ENCODE measurements at places on chromosomes 12 and 14. TPM values are rescaled to one million over a fixed set of nuclear protein-coding genes. Genes with fewer than 3 reads are reported as not detected.

The CEP170B gene
- total RNA-seq = 41.9 TPM

DNA sequence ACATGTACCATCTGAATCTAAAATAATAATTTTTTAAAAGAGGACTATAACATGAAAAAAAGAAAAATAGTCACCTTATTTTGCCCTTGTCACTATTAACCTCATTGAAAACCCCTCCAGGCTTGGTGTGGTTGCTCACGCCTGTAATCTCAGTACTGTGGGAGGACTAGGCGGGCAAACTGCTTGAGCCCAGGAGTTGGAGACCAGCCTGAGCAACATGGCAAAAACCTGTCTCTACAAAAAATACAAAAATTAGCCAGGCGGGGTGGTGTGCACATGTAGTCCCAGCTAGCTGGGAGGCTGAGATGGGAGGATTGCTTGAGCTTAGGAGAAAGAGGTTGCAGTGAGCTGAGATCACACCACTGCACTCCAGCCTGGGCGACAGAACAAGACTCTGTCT lies 126.3 kb upstream of the KRAS start:
- DNase-seq = no peak

DNA sequence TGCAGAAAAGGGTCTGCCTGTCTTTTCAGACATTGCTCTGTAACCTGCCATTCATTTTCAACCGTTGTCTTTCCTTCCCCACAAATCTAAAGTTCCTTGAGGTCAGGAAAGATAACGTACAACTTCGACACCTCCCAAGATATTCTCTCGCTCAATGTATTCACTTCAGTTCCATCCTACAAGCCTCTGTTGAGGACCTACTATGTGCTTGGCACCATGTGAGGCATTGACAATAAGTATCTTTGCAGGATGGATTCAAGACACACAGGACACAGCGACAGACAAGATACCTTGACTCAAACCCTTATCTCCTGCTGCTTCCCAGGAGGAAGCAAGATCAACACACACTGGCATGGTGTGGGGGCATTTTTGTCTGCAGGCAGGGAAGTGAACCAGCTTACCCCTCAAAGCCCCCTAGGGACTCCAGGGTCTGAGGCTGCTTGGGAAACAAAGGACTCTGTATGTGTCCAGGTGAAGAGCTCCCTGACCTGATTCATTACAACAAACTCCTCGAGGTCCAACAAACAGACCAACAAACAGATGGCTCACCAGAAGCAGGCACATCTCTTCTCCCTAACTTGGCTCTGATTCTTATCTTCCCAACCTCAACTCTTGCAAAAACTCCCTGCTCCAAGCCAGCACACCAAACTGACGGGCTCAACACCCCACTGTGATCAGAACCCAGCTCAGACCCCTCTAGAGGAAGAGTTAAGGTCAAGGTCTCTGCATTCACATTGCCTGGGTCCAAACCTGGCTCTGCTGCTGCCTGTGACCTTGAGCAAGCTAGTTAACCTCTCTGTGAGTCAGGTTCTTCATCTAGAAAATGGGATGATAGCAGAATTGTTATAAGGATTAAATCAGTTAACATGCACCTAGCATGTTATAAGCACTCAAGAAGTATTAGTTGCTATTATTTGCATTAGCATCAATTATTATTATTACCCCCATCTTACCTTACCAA lies 6.3 kb downstream of the NUAK1 start:
- no peak for DNase-seq

The ERP27 gene
- total RNA-seq = 131 TPM

DNA sequence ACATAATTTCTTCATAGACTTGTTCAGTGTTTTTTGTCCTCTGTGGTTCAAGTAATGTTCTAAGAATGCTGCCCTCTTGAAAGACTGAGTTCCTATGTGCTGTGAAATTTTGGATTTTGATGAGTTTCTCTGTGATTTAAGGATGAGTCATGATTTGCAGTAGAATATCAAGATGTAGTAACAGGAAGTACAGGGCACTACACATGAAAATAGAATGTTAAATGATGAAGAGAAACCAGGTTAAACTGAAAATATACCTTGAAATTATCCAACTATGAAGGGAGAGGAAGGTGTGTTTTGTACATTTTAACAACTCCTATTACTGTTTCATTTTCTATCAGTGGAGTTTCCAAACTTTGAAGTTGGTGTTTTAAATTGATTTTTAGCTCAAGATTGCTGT lies 4.8 kb downstream of the ELK3 start:
- DNase-seq = no peak

All from body of pancreas (tissue), 4 donors.